ENCODE measurements at places on chromosomes 7 and 10.

DNA sequence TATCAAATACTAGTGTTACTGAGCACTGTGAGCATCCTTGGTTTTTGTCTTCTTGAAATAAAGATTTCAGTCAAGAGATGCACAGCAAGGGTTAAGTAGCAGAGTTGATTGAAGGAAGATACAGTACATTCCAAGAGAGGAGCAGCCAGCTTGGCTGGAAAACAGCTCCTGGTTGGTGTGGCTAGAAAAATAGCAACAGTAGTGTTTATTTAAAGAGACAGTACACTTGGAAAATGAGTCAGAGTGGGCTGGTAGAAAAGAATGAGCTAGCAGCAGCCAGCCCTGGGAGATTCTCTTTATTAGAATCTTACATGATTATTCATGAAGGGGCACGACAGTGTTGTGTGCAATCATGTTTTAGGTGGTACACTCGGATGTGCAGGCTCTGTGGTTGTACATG is 1016.4 kb upstream of the SORCS1 start:
- no peak for DNase-seq

DNA sequence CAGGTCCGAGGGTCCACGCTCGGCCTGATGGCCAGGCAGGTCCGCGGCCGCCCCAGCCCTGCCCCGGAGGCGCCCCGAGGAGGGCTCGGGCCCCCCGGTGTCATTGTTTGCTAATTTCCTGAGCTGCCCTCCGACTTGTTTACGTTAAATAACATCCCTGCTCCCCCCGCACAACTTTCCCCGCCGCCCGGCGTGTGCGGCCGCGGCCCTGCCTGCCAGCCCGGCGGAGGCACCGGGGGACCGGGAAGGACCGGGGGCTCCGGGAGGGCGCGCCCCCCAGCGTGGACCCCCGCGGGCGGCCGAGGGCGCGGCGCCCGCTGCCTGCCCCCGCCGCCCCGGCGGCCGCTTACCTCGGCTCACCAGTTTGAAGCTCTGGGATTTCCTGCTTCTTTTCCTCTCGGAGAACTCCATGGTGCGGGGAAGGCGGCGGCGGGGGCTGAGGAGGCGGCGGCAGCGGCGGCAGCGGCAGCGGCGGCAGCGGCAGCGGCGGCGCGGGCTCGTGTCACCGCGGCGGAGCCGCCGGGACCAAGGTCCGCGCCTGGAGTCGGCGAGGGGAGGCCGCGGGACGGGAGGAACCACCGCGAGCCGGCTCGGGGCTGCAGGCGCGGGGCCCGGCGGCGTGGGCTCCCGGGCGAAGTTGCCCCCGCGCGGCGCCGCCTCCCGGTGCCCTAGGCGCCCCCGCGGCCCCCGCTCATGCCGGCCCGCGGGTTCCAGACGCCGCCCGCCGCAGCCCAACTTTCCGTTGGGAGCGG is 515 bp downstream of the BEND7 start:
- DNase-seq = peak; percentile 5

DNA sequence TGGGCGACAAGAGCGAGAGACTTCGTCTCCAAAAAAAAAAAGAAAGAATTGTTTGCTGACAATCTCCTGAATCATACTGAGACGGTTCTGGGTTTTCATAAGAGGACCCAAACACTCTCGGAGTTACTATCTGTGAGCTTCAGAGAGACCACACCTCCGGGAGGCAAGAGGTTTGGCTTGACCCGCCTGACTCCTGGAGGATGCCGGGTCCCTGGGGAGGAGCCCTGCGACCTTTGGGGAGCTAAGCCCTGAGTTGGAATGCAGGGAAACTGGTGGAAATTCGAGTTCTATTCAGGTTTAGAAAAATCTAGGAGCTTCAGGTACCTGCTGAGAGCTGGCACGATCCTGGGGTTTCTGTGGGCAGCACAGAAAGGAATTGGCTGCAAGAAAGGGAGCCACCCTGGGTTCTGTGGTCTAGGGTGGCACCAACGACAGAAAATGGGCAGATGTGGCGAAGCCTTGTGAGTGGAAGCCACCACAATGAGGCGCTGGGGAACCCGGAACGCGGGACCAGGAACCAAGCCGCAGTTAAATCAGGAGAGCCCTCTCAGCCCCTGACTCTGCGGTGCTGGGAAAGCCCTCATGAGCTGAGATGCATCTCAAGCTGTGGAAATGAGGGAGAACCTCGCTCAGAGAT is 21.9 kb upstream of the GATAD1 start:
- no peak for DNase-seq

DNA sequence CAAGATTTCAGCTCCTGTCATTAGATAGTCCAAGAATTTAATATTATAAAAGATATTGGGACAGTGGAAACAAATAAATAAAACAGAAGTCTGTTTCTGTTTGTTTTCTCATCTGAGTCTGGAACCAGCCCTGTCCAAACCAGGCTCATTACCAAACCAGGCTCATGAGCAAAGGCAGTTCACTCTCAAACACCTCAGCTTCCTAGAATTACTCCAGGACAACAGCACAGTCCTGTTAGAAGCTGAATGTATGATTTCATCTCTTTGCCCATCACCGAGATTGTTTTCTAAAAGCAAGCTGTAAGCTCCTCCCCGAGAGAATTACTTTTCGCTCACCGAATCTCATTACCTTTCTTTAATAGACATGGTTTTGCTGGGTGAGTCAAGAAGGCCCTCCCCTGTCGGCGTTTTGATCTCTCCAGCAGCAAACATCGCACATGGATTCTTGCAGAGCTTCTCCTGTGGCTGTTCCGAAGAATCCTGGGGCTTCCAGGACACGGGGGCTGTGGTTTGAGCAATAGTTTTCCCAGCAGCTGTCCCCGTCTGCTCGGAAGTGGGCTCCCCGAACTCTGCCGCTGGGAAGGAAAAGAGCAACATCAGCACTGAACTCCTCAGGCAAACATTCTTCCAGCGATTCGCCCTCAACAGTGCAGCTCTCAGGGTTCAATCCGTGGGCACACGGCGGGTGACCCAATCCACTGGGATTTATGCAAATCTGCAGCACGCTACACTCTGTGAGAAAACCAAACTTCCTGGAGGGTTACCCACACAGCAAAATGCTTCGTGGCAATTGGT is 112.5 kb downstream of the SVIL start:
- peak; percentile 68 for DNase-seq

DNA sequence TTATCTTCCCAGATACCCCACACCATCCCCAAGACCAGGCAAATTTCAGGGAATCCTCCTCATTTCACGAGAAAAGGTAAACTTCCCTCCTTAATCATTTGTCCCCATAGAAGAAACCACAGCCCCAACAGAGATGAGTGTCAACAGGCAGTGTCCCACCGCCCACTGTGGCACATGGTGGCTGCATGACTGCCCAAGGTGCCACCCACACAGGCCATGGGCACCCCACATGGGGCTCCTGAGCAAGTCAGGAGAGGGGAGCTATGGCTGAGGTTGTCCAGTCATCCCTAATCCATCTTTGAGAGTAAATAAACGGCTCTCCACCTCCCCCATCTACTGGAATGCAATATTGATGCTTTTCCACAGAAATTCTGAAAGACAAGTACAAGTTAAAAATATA is 44.1 kb downstream of the ANTXRL start:
- DNase-seq = no peak

DNA sequence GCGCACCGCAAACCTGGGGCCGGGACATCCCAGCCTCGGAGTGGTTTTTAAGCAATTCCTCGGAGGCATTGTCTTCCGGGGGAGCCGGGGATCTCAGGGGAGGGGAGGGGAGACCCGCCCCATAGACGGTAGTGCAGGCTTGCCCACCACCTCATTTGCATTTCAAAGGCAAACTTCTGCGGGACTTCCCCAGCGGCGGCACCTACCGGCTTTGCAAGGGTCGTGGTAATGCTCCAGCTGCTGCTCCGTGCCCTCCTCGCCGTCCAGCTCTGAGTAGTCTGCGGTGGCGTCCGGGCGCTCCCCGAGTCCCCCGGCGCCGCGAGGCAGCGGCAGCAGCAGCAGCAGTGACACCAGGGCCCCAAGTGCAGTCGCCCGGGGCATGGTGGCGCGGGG is 425 bp downstream of the TLL2 start:
- no peak for DNase-seq

- no peak for DNase-seq
These were observed 89.1 kb downstream of the STRA8 start for GRCh38 chr7:135322571-135323340.

Measured in iris pigment epithelial cell (primary cell).